ENCODE measurements at places on chromosomes 4 and X.

- DNase-seq, result no peak
These were observed 157.6 kb downstream of the CAMK2D start for GRCh38 chr4:113603911-113604310.

DNA sequence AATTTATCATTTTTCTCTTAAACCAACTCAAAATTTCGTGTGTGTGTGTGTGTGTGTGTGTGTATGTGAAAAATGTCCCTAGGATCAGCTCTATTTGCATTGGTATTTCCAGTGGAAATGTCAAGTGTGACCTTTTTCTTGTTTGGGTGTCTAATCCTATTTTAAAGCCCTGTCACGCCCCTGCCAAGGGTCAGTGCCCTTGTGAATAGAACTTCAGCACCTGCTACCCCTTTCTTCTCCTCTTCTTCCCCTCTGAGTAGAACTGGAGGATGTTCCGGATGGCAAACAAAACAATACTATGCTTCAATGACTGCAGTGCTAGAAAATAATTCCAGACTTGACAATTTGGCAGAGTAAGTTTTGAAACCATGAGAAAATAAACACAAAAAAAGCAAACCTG lies 67.3 kb downstream of the SPRY1 start:
- no peak for DNase-seq

GRCh38 chr4:24816797-24817196 lies 21.4 kb downstream of the SOD3 start:
- DNase-seq, result no peak

GRCh38 chr4:2932321-2932950 lies 30.8 kb downstream of the NOP14 start:
- no peak for DNase-seq

- peak; percentile 42 for DNase-seq
These were observed 326.4 kb downstream of the DCHS2 start for GRCh38 chr4:154164931-154165839.

DNA sequence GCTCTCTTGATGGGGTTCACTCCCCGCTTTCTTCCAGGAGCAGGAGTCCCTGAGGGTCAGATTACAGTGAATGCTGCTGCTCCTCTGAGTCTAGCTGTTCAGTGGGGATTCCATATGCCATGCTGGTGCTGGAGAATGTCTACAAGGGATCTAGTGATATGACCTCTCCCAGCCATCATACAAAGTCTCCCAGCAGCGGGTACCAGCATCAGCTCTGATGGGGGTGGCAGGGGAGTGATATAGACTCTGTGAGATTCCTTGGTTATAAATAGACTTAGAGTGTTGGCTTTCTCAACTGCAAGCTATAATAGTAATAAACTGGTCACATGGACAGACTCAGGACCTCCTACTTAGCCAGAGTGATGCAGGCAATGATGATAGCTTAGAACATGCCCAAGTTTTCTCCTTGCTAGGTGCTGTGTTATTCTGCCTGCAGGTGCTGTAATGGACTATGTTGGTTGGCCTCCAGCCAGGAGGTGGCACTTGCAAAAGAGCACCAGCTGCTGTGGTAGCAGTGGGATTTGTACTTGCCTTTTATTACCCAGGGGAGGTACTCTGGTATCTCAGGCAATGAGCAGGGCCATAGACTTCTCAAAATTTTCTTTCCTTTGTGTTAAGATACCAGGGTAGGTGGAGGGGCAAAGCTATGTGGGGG lies 202.9 kb downstream of the CHIC1 start:
- no peak for DNase-seq

GRCh38 chrX:154695911-154696675 lies 42.7 kb upstream of the CTAG2 start:
- no peak for DNase-seq

- no peak for DNase-seq
These were observed 9.0 kb downstream of the DOCK11 start for GRCh38 chrX:118504581-118504980.

DNA sequence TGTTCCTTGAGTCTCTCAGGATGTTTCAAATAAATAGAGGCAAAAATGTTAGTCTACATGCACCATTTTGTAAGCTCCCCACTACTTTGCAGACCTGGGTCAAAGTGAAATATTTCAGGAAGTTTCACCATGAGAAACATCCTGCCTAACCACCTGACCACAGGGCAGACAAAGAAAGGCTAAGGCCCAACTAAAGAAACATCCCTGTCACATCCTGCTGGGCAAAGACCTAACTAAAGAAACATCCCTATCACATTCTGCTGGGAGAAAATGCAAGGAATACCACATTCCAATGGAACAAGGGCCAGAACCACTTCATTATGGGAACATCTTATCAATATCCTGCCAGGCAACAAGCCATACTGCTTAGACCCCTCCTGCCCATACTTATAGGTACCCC lies 1303.4 kb downstream of the TECRL start:
- no peak for DNase-seq

GRCh38 chr4:66691101-66691500 lies 854.2 kb downstream of the CENPC start:
- DNase-seq, result no peak

DNA sequence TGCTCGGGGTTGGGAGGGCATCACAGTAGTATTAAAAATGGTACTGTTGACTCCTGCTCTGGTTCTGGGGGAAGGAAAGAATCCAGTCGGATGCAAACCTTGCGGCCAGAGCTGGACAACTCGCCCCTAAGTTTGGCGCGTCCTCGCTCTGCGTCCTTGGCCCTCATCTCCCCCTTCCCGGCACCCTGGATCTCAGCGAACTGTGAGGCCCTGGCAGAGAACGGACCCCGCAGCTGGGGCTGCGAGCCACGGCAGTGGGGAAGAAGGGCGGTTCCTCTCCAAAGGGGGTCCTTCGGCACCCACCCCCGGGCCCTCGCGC lies 14.0 kb downstream of the ARHGEF6 start:
- no peak for DNase-seq

- DNase-seq, result no peak
These were observed 116.1 kb upstream of the ARHGAP24 start for GRCh38 chr4:85358831-85359230.

DNA sequence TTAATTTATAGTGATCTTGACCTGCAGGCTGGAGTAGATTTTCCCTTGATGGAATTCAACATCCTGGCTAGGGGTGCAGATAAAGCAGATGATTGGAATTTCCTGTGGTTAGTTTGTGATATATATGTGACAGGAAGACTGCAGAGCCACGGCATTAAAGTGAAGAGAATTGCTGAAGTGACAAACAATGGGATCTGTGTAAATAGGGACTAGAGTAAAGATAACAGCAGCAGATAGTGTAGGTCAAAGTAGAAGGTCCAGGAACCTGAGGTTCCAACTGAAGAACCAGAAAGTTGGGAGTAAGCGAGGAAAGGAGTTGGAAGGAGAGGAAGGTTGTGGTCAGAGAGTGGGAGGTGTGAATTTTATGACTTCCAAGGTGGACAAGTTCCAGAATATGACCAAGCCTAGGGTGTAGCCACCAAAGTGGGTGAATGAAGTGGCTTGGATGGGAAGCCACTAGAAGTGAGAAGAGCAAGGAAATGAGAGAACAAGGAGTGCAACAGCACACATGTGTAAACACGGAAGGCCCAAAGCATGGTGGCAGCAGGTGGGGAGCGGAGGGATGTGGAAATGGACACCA lies 325.0 kb downstream of the RAB28 start:
- no peak for DNase-seq

GRCh38 chr4:52107336-52107735 lies 56.2 kb downstream of the SPATA18 start:
- DNase-seq, result no peak

- DNase-seq, result no peak
These were observed 14.7 kb downstream of the STAP1 start for GRCh38 chr4:67573193-67573592.

DNA sequence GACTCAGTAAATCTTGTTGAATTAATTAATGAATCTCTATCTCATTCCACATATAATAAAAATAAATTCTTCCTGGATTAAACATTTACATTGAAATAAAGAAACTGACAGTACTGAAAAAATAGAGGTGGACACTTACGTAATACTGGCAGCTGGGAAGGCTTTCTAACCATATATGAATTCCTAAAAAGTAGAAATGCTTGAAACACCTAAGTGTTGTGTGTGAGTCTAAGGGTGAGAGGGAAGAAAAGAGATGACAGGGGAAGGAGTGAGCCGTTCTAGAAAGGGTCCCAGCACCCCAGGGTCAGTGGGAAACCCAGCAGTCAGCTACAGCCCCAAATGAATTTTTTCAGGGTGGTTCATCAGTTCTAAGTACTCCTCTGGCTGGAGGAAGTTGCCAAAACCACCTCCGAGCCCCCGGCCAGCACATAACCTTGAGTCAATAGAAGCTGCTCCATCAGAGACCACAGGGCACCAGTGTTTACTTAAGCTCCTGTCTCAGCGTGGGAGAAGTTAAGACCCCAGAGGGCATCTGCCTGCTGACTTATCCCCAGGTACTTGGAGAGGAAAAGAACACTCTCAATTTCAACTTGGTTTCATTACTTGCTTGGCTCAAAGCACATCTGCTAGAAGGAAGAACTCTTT lies 18.3 kb downstream of the GAB3 start:
- no peak for DNase-seq

DNA sequence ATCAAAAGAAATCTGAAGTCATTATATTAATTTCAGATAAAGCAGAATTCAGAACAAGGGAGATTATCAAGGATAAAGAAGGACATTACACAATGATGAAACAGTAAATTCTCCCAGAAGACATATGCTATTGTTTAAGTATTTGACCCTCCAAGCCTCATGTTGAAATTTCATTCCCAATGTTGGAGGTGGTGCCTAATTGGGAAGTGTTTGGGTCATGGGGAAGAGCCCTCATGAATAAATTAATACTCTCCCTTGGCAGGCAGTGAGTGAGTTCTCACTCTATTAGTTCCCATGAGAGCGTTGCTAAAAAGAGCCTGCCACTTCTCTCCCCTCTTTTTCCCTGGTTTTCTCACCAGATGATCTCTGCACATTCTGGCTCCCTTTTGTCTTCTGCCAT lies 249.9 kb upstream of the GRIA3 start:
- DNase-seq, result no peak

DNA sequence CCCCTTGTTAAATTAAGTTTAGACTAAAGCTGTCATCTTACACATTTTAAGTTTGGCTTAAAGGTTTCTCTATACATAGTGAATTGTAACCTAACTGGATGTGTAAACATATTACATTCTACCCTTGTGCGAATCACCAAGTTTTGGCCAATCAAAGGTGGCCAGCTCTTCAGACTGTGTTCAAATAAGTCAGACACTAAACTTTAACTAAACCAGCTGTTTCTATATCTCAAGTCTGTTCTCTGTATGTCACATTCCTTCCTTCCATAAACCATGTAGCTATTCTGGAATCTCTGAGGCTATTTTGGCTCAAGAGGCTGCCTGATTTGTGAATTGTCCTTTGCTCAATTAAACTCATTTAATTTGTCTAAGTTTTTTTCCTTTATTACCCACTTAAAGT lies 6.7 kb downstream of the SULT1B1 start:
- DNase-seq, result no peak

DNA sequence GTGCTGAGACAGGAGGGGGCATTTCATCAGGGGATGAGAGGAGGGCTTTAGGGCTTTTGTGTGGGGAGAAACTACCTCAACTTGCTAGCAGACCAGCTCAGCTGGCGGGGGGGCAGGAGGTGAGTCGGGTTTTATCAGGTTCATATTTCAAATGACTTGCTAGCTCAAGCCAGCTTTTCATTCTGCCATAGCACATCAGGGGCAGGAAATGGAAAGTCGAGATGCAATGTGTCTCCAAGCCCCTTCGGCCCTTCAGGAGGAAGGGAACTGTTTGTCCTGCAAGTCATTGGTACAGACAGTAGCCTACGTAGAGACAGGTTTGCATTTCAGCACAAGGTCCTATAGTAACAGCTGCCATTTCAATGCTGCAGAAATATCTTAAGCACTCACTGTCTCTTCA lies 194.1 kb downstream of the PTTG2 start:
- DNase-seq, result no peak

DNA sequence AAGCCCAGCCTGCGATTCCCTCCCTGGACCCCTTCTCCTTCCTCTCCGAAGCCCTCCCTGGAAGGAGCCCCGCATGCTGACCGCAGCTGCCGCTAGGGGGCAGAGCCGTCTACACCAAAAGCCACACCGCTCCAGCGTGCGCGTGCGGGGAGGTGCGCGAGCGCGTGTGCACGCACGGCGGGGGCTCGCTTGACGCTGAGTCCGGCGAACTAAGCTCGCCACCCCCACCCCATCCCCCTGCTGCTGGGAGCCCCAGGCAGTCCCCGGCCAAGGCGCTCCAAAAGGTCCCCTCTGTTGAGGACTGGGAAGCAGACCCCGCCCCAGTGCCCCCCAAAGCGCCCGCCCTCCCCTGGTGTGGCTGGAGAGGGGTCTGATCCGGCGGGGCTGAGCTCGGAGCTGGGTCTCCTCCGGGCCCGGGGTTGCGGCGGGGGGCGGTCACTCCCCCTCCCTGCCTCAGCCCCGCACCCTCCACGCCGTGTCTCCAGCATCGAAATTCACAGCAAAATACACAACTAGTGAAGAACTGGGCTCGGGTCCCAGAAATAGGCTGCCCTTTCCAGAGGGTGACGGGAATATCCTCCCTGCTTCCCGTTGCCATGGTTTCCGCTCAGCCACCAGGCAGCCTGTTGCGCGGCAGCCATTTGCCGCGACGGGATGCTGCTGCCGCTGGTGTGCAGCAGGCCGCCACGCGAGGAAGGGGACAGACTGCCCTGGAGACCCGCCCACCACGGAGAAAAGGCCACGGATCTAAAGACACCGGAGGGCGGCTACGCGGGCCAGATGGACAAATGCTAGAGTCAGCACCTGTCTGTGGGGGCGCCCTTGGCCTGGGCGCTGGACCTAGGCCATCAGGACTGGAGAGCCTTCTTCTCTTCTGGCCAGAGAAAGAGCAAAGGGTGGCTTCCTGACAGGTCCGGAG lies 11.2 kb upstream of the CCNQ start:
- DNase-seq, result peak; percentile 81

- DNase-seq, result peak; percentile 26
These were observed 121.0 kb upstream of the TEX13D start for GRCh38 chrX:124211312-124211942.

GRCh38 chr4:113146876-113147358 lies 97.5 kb downstream of the ANK2 start:
- no peak for DNase-seq

- DNase-seq, result no peak
These were observed 456.3 kb downstream of the PDGFC start for GRCh38 chr4:156515295-156515694.

DNA sequence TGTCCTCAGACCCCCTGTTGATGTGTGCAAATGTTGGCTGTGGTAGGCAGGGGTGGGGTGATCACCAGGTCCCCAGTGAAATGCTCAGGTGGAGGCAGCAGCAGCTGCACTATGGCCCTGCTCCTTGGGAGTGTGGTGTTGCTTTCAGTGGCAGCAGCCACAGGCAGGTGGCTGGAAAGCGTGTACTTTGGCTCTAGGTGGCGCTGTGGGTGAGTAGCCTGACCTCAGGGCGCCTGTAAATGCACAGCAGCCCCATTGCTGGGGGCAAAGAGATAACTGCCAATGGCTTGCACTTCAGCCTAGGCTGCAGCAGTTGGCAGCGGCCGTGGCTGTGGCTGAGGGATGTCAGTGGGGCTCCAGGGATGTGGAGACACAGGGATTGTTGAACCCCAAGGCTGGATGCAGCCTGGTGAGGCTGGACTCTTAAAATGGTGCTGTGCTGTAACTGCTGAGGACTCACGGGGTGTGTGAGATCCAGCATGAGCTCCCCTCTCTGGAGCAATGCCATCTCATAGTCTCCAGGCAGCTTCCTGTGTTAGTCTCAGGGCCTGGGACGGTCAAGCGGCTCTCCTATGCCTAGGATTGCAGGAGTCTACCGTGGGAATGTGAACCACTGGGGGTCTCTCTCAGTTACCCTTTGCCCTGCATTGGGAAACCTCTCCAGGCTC lies 421.7 kb upstream of the HTR2C start:
- no peak for DNase-seq

GRCh38 chrX:9745417-9746115 lies 20.1 kb downstream of the GPR143 start:
- no peak for DNase-seq

GRCh38 chrX:103780336-103781061 lies 3.9 kb downstream of the PLP1 start:
- DNase-seq, result no peak

Data from stimulated activated CD4-positive, alpha-beta T cell treated with anti-CD3 and anti-CD28 coated beads, Interleukin-4, amount 100 ng/mL, for 24 hours (primary cell).